ENCODE measurements at places on chromosomes 5 and 9.

DNA sequence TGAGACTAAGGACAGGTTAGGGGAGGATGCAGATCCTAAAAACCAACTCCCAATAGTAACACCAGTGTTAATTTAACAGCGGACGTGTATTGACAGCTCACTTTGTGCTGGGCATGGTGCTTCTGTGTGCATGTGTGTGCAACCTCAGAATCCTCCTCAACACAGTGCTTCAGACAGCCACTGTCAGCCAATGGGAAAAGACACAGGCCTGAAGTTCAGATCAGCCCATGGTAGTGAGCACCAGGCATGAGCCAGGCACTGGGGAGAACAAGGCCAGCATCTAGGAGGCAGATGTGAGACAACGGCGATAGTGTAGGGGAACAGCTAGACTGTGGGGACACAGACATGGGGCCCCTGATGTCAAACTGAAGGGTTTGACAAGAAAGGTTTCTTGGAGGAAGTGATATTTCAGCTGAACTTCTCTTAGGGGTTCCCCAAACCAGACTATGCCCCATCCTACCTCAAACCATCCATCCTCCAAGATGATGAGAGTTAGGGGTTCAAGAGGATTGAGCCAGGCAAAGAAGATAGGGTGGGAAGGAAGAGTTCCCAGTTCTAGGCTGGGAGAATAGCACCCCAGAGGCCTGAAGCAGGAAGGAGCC is 71.5 kb upstream of the PSD2 start:
- H3K27ac ChIP-seq, result no peak overlapping the region
- H3K36me3 ChIP-seq, result no peaks in the 10 kb centered on the region
- H3K27me3 ChIP-seq, result no peaks in the 10 kb centered on the region
- no peak for DNase-seq
- no peaks in the 10 kb centered on the region for H3K4me1 ChIP-seq

- DNase-seq, result no peak
- no peak overlapping the region for H3K27ac ChIP-seq
- H3K27me3 ChIP-seq, result no peaks in the 10 kb centered on the region
Measured at GRCh38 chr5:32410630-32411029, 33.9 kb downstream of the ZFR start.

DNA sequence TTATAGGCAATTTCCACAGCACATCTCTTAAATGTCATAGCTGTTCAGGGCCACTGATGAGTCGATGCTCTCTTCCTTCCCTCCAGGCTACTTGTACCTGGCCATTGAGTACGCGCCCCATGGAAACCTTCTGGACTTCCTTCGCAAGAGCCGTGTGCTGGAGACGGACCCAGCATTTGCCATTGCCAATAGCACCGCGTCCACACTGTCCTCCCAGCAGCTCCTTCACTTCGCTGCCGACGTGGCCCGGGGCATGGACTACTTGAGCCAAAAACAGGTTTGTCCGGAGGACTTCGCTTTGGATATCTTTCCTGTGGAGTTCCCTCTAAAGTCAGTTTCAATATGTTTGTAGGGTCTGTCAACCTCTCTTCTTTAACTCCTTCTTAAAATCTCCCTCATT is 84.3 kb downstream of the EQTN start:
- H3K4me1 ChIP-seq, result no peaks in the 10 kb centered on the region
- H3K36me3 ChIP-seq, result no peaks in the 10 kb centered on the region
- H3K27ac ChIP-seq, result no peak overlapping the region
- H3K27me3 ChIP-seq, result no peaks in the 10 kb centered on the region
- no peak for DNase-seq
- no peak overlapping the region for H3K4me3 ChIP-seq

DNA sequence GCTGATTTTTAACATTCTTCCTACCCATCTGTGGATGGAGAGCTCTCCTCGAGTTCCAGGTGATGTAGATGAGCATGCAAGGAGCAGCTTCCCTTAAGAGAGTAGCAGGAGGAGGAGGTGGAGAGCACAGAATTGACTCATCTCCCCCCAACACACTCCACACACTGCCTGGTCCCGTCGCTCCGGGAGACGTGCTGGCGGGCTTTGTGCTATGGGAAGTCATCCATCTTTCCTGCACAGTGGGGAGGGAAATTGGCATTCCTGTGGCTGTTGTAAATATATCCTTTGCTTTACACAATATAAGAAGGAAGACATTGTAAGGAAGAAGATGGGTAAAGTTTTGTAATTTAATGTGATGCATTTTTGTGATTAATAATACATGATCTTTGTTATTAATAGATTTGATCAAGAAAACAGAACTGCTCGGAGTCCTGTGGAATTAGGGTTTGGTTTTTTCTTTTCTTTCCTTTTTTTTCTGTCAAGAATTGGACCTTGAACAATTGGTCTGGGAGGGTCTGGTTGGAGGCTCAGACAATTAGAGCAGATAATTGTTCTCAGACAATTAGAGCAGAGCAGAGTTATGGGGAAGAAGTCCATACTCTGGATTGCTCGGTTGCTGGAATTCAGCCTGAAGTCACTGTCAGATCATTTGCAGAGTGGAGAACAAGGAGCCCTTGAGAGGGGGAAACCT is 297.8 kb downstream of the GADD45G start:
- peaks cover 10% of the 10 kb centered on the region for H3K27me3 ChIP-seq
- no peaks in the 10 kb centered on the region for H3K36me3 ChIP-seq
- H3K4me3 ChIP-seq, result no peak overlapping the region
- H3K27ac ChIP-seq, result no peak overlapping the region
- peak; percentile 44 for DNase-seq
- H3K4me1 ChIP-seq, result no peaks in the 10 kb centered on the region

- no peaks in the 10 kb centered on the region for H3K27me3 ChIP-seq
- H3K4me3 ChIP-seq, result no peak overlapping the region
- H3K27ac ChIP-seq, result no peak overlapping the region
- H3K4me1 ChIP-seq, result peaks cover 18% of the 10 kb centered on the region
Measured at GRCh38 chr9:111940697-111941096, 44.1 kb downstream of the UGCG start.

GRCh38 chr5:15285901-15286583 is 213.9 kb upstream of the FBXL7 start:
- H3K36me3 ChIP-seq, result no peaks in the 10 kb centered on the region
- no peak overlapping the region for H3K27ac ChIP-seq
- DNase-seq, result peak; percentile 21

DNA sequence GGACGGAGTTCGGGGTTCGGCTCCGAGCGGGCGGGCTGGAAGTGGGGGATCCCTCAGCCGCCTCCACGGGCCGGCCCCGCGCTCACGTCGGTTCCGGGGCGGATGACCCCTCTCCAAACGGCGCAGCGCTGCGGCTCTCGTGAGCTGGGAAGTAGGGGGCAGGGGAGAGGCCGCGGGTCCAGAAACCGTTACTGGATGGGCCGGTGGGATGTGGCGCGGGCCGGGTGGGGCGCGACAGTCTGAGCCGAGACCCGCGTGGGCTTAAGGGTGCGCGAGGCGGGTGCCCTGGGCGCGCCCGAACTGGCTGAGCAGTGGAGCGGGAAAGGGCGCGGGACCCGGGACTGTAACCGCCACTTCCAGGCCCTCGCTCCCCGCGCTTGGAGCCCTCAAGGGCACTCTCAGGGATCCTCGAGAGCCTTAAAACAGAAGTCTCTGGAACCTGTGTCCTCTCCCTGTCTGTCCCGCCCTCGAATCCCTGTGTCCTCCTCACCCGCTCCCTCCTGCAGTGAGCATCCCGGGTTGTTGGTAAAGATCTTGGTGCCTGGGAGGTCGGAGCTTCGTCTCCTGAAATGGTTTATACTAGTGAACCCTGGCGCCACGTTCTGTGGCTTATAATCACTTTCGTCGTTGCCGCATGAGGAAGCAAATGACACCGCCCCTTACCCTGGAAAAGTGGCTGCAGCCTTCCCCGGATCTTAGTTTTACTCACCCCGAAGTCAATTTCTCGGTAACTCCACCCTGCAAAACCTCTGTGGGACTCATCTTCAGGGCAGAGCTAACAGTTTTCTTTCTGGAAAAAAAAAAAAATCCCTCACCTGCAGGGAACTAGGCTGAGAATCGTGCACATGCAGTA is 571 bp upstream of the MARCHF11 start:
- H3K4me3 ChIP-seq, result no peak overlapping the region
- H3K27me3 ChIP-seq, result peaks cover 75% of the 10 kb centered on the region
- no peaks in the 10 kb centered on the region for H3K36me3 ChIP-seq
- H3K4me1 ChIP-seq, result no peaks in the 10 kb centered on the region
- no peak for DNase-seq

DNA sequence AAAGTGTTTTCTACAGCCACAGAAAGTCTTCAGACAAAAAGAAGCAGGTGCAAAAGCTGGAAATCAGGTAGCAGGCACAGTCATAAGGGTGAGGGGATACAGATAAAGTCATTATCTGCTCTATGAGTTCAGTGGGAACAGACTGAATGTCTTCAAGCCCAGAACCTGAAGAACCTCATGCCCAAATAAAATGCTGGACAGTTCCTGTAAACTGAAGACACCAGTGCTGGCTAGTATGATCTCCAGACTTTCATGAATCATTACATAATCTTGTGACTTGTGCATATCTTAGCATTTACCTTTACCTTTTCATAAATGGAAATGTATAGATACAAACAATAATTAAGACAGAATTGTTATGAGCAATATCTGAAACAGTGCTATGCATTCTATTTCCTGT is 728.7 kb downstream of the DNAH5 start:
- no peaks in the 10 kb centered on the region for H3K4me1 ChIP-seq
- H3K4me3 ChIP-seq, result no peak overlapping the region
- no peak overlapping the region for H3K27ac ChIP-seq
- DNase-seq, result no peak
- no peaks in the 10 kb centered on the region for H3K27me3 ChIP-seq
- no peaks in the 10 kb centered on the region for H3K36me3 ChIP-seq

DNA sequence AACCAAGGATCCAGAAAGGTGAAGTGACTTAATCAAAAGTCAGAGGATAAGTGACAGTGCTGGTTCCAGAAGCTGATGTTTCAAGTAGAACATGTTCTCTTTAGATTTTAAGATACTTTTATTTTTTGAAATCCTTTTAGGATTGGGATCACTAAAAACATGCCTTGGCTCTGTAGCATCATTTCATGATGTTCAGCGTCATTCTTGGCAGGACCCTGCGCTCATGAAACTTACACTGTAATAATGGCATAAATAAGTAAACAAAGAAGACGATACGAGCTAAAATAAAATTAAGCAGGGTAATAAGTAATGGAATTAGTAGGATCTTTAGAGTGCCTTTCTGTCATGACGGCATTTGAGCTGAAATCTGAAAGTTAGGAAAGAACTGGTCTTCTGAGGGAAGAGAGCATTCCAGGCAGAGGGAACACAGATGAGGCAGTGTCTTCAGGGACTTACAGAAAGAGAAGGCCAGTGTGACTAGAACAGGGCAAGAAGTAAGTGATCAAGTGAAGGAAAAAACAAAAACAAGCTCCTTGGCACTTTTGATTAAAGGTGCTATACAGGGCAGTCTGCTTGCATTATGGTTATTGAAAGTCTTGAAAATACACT is 19.9 kb downstream of the CTNNA1 start:
- DNase-seq, result no peak
- H3K4me3 ChIP-seq, result no peak overlapping the region
- no peak overlapping the region for H3K27ac ChIP-seq
- H3K27me3 ChIP-seq, result no peaks in the 10 kb centered on the region
- no peaks in the 10 kb centered on the region for H3K36me3 ChIP-seq

DNA sequence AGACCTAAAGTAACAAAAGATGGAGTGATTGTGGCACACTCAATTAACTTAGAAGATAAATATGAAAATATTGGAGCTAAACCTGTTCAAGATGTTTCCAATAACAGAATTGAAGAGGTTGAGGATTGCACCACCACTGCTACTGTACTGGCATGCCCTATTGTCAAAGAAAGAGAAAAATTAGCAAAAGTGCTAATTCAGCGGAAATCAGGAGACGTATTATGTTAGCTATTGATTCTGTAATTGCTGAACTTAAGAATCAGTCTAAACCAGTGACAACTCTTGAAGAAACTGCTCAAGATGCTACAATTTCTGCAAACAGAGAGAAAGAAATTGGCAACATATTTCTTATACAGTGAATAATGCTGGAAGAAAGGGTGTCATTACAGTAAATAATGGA is 754.4 kb downstream of the CDH18 start:
- no peak overlapping the region for H3K27ac ChIP-seq
- H3K4me3 ChIP-seq, result no peak overlapping the region
- no peaks in the 10 kb centered on the region for H3K36me3 ChIP-seq
- DNase-seq, result no peak
- no peaks in the 10 kb centered on the region for H3K27me3 ChIP-seq

DNA sequence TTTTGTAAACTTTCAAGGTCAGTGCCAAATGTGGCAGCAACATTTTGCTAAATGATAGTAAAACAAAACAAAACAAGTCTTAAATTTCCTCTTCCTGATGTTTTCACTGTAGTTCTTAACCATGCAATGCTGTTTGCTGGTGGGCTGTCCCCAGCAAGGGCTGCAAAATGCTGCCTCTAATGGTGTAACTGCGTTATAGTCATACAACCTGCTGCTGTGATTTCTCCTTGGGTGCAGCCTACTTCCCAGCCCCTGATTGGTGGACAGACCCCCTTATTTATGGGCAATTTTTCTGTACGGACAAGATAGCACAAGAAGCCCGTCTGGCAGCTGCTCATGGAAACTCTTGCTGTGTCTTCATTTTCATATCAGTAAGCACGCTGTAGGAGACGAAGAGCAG is 26.6 kb upstream of the PIP5K1B start:
- peaks cover 13% of the 10 kb centered on the region for H3K27me3 ChIP-seq
- no peak overlapping the region for H3K4me3 ChIP-seq
- no peaks in the 10 kb centered on the region for H3K36me3 ChIP-seq
- DNase-seq, result peak; percentile 30
- no peaks in the 10 kb centered on the region for H3K4me1 ChIP-seq
- no peak overlapping the region for H3K27ac ChIP-seq

DNA sequence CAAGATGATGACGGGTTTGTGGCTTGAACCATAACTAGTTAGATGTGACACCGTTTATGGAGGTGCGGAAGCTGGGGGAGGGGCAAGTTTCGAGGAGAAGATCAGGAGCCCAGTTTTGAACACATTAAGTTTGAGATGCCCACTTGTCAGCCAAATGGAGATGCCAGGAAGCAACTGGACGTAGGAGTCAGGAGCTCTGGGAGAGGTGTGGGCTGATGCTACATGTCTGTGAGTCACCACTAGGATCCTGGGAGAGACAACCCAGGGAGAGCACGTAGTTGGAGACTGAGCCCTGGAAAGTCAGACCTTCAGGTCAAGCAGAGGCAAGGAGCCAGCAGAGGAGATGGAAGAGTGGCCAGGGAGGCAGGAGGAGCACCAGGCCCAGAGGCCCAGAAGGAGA is 48.8 kb upstream of the SLC25A51 start:
- DNase-seq, result no peak
- no peak overlapping the region for H3K4me3 ChIP-seq
- no peaks in the 10 kb centered on the region for H3K4me1 ChIP-seq

GRCh38 chr5:9118852-9119251 is 427.0 kb downstream of the SEMA5A start:
- DNase-seq, result no peak
- H3K36me3 ChIP-seq, result no peaks in the 10 kb centered on the region
- no peak overlapping the region for H3K27ac ChIP-seq
- H3K27me3 ChIP-seq, result no peaks in the 10 kb centered on the region
- no peak overlapping the region for H3K4me3 ChIP-seq

- H3K27ac ChIP-seq, result no peak overlapping the region
- H3K4me3 ChIP-seq, result no peak overlapping the region
- no peaks in the 10 kb centered on the region for H3K27me3 ChIP-seq
- no peaks in the 10 kb centered on the region for H3K36me3 ChIP-seq
- no peak for DNase-seq
Measured at GRCh38 chr9:17847908-17848307, 269.0 kb downstream of the SH3GL2 start.

All from A673 (cell line).